Dorsolateral prefrontal cortex (tissue), 122 donors: ENCODE measurements at places on chromosomes 13 and 19.
A peak's percentile ranks its signal among the peaks of the same experiment; 100 is the strongest.

DNA sequence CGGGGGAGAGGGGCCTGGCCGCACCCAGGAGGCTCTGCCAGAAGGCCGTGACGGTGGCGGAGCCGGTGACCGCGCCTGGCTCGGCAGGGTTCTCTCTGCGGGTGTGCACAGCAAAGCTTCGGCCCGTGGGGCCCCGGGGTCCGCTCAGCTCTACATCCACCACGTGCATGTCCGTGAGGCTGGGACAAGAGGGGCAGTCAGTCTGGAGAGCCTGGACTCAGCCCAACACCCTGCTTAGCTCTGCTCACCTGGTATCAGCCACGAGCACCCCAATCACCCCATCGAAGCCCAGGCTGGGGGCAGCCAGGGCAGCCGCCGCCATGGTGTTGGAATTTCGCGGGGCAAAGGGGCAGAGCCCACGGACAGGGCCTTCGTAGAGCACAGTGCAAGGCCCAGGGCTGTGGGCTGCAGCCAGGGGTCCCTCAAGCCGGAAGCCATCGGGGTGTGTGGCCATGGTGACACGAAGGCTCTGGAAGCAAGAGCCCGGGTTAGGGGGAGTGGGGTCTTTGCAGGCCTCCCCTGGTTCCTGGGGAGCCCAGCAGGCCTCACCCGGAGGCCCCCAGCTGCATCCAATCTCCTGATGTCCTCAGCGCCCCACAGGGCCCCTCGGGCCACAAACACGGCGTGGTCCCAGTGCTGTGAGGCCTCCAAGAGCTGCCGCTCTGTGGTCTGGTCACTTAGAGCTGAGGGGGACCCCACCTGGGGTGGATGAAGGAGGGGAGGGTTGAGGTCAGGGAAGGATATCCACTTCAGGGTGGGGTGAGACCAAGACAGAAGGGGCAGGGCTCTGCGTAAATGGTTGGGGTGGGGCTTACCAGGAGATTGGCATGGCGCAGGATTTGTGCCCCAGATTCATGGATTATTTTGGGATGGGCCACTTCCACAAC, 1.4 kb downstream of the ASPDH start:
- no peak for DNase-seq

GRCh38 chr13:47232516-47232915, 335.7 kb upstream of the HTR2A start:
- DNase-seq = no peak

GRCh38 chr13:33285420-33286124, at the start of gene STARD13:
STARD13 (minus strand) TSS chr13:33285755; CDS start chr13:33285638, 117 bp downstream.
- peak; percentile 91 for DNase-seq

DNA sequence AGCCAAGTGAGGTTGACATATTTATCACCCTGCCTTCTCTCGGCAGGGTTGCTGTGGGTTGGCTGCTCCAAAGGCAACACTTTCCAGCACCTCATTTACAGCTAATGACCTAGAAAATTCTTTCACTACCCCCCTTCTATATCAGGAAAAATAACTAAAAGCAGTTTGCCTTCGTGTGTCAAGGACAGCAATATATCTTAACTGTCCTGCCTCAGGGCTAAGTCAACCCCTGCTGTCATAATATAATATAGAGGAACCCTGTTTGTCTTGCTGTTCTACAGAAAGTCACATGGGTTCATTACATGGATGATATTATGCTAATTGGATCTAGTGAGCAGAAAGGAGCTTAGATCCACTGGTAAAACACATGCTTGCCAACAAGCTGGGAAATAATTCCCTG, 28.1 kb upstream of the USP12 start:
- no peak for DNase-seq
